ENCODE measurements at places on chromosomes 2 and 18.

DNA sequence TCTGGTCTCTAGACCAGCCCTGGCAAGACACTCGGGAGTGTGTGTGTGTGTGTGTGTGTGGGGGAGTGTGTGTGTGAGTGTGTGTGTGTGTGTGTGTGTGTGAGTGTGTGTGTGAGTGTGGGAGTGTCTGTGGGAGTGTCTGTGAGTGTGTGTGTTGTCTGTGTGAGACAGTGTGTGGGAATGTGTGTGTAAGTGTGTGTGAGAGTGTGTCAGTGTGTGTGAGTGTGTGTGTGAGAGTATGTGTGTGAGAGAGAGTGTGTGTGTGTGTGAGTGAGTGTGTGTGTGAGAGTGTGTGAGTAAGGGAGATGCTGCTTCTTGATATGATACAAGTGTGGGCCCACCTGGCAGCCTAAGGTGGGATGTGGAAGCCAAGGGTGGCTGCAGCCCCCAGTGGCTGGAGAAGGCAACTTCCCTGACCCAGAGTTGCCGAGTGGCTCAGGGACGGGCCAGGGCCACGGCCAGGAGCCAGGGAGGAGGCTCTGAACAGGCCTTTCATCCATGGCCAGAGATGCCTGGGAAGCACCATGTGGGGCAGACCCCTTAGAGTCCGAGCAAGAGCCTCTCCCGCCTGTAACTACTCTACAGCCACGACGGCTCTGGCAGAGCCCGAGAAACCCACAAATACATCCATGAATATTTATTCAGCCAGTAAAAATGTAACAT lies 159.3 kb upstream of the MYCN start:
- DNase-seq = no peak

- no peak for DNase-seq
Observed at GRCh38 chr2:37856101-37856751, 68.9 kb upstream of the RMDN2 start.

DNA sequence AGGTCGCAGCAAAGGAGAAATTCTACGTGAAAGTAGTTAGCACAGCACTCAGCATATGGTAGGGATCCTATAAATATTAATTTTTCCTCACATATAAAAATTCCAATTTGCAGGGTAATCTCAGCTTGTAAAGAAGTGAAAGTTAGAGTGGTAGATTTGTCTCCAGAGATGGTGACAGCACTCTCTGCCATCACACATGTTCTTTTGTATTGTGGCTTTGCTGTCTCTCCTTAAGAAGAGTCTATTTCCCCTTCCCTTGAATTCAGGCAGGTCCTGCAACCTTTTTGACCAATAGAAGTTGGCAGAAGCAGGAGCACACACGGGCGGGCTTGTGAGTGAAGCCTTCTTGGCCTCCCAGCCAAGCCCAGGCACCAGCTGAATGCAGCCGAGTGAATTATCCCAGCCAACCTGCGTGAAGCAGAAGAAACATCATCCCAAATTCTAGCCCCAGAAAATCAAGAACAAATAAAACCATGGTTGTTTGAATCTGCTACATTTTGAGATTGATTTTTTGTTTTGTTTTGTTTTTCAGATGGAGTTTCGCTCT lies 107.8 kb upstream of the COPS8 start:
- no peak for DNase-seq

DNA sequence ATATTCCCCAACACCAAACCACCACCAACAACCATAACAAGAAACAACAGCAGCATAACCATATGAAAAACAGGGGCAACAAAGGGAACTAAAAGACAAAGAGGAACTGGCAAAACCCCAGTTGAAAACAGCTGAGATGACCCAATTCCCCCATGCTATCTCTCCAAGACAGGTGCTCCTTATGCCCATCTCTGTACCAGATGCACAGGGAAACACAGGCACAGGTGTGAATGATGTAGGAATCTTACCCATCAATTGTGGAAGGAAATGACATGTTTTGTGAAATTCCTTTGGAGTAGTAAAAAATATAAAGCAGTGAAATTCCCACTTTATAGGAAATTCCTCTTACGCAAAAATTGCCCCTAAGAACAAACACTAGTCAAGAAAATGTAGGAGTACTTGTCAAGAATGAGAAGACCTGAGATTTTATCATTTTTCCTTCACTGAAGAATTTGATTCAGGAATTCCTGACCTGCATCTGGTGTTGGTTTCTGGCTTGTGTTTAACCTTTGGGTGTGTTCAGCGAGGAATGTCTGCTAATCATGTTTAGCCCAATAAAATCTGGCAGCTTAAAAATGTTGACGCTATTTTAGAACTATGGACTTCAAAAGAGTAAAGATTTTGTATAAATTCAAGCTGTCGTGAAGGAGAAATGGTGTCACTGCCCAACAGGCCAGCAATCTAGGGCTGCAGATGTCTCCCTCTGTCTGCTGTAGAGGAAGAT lies 67.7 kb upstream of the ARHGAP28 start:
- DNase-seq = no peak

DNA sequence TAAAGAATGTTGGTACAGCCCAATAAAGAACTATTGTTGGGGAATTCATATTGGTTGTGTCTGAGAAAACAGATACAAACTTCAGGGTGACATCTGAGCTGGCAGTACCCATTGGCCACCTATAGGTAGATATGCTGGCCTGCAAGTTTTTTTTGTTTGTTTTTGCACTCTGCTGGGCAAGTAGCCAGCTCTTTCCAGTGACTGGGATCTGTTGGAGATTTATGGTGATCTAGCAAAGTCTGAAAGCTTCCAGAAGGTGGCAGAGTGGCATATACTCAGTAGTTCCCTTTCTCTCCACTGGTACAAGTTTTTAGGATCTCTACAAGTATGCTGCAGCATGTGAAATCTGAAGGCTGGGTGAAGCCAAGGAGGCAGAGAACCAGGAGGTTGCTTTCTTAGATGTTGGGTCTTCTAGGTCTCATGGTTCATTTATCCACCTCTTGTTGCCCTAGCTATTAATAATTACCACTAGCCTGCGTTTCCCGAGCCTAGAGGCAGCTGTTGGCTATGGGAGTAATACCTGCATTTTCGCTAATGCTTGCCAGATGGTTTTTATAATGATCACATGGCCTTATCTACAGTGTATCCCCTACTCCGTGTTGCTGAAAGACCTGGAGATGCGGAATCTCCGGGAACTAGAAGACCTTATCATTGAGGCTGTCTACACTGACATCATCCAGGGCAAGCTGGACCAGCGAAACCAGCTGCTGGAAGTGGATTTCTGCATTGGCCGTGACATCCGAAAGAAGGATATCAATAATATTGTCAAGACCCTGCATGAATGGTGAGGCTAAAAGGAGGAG lies 9.5 kb downstream of the COPS7B start:
- DNase-seq = peak; percentile 44

DNA sequence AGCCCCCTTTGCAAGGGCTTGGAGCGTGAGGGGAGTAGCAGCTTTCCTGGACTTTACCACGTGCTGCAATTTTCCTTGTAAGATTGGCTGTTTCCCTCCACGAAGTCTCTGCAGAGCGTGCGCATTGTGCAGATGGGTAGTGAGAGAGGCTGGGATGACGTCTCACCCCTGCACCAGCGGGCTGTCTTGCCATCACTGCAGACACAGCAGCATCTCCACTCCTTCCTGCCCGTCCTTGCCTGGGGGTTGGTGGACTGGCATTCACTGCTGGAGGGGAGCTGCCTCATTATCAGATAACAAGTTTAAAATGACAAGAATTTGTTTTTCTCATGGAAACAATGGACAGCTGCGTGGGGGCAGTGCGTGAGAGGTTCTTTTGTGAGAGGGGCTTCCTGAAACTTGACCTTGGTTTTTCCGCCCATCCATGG lies 45.3 kb upstream of the HS6ST1 start:
- no peak for DNase-seq

DNA sequence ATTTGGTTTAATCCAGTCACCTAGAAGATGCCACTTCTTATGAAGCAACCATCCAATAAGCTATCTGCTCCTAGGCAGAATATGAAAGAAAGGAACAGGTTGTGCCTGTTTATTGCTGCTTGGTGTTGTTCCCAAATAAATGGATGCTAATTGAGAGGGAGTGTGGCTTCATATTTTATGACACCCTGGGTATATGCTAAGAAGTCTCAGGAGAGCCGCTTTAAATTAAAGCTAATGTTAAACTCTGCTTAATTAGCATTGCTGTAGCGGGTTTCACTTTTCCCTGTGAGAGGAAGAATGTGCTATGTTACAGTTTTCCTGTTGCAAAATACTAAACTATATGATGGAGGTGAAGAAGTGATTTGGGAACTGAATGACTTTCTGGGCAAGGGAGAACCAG lies 48.7 kb upstream of the TANK start:
- DNase-seq = no peak

DNA sequence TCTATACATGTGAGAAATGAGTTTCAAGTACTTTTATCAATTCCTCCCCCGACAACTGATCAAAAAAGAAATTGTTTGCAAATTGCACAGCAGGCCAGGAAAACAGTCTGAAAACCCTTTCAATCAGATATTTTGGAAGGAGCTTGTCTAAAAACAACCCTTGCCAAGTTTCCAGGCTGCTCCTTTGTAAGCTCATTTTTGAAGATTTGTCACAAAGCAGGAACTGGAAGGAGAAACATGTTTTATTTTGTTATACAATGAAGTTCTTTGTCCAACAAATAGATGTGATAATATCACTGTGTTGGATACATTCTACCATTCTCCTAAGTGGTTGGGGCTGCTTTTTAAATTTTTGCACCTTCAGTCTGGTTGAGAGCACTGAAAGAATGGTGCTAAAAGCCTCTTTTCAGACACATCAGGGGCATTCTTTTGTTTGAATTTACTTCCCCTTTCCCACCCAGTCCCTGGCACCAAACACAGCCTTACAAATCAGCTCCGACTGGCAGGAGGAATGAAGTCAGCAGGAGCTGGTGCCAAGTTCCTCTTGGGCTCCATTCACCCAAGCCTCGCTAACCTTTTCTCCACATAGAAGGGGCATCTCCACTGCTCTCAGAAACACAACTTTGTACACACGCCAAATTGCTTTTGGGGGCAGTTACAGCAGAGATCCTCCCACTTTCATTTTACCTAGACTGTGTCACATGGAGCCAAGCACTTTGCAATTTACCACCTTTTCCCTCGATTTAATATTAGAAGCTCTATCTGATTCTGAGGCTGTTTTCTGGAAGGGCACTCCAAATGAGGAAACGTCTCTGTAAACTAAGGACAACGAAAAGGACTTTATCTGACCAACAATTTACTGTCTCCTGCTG lies 88.0 kb downstream of the C1D start:
- peak; percentile 84 for DNase-seq

GRCh38 chr2:79876430-79876829 lies 363.6 kb downstream of the CTNNA2 start:
- peak; percentile 49 for DNase-seq

DNA sequence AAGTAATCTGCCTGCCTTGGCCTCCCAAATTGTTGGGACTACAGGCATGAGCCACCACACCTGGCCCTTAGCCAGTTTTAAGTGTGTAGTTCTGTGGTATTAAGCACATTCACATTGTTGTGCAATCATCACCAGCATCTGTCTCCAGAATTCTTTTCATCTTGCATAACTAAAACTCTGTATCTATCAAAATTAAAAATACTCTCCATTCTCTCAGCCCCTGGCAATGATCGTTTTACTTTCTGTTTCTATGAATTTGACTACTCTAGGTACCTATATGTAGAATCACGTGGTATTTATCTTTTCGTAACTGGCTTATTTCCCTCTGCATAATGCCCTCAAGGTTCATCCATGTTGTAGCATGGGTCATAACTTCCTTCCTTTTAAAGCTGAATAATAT lies 45.5 kb upstream of the CAVIN2 start:
- no peak for DNase-seq

DNA sequence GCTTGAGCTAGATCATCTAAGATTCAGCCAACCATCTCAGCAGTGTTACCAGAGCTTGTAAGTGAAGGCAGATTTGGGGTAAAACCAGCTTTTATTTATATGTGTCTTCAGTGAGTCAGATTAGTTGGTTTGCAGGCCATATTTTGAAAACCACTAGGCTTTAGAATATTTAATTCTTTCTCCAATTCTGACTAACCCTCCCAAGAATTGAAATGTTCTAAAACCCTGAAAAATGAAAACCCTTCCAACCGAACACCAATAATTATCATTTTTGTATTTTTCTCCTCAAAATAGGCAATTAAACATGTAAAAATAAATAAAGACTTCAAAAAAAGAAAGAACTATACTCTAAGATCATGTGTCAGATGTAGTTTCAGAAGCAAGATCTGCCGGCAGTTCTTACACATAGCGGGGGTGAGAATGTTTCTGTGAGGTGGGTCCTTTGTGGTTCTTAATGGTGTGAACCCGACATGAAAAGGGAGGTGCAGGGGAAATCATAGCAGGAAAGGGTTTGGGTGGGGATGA lies 14.2 kb downstream of the PLEK start:
- no peak for DNase-seq

- no peak for DNase-seq
Observed at GRCh38 chr18:77996737-77997136, 747.1 kb downstream of the GALR1 start.

DNA sequence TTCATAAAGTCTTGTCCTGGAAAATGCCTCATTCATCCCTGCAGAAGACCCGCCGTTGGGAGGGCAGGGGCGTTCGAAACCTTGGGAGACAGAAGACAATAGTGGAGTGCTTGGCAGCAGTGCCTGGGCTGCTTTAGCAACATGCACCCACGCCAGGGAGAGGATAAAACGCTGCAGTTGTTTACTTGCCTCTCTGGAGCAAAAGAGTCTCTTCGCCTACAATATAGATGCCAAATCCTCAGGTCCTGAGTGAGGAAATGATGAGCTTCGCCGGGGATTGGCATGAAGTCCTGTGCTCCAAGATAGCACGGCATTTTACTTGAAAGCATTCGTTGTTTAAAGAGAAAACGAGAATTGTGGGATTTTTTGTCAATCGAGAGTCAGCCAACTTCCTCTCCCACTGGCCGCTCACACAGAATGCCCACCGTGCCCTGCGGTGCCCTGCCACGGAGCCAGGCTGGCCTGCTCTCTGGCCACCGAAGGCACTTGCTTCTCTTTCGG lies 152.5 kb upstream of the POU3F3 start:
- DNase-seq = peak; percentile 80

DNA sequence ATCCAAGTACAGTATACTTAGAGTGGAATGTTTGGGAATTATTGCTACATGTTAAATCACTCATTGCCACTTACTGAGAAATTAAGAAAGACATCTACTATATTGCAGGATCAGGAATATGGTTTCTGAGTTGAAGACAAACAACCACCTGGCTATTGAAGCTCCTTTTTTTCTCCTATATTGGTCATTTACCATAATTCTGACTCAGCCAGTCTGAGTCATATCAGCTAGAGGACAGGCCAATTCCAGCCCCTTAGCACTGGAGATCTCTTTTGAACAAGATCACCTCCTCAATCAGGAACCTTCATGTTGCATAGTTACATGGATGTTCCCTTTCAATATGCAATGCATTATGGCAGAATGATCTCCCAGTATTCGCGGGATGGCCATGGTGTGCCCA lies 42.7 kb upstream of the CDH19 start:
- no peak for DNase-seq

DNA sequence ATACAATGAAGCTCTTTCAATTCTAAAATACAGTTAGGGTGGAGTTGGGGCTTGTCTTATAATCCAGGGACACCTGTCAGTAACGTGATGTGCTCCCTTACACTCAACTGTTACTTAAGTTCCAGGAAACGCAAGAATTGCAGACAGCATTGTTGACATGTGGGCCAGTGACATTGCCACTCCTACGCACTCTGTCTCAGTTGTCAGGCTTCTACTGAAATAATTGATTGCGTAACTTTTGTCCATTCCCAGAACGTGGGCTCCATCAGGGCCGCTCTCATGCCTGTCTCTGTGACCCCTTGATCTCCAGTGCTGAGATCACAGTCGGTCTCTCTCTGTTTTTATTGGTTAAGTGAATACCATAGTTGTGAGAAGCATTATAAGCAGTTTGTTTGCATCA lies 487.8 kb downstream of the GALR1 start:
- no peak for DNase-seq

Data from pons (tissue), 1 donor.